ENCODE measurements at places on chromosomes 3 and 15.

GRCh38 chr3:38824349-38824748 is 8.3 kb upstream of the SCN10A start:
- no peak for DNase-seq

DNA sequence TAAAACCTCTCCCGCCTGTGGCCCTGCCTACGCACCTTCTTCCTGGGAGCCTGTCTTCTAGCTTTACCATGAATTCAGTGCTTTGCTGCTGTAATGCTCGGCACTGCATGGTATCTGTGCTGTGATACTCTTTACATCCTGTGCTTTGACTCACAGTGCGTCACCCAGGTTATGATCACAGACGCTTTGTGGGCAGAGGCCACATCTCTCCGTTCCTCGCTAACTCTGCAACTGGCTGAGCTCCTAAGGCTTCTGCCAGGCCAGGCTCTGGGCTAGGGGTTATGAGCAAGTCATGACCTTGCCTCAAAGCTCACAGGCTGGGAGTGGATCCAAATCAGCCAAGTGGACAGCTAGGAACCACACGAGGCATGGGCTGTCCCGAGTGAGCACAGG is 23.2 kb downstream of the SPTBN5 start:
- DNase-seq: no peak

GRCh38 chr3:193620650-193621049 is 27.6 kb downstream of the OPA1 start:
- no peak for DNase-seq

GRCh38 chr3:165523801-165524200 is 313.4 kb downstream of the BCHE start:
- DNase-seq: no peak

GRCh38 chr3:64932666-64933342 is 245.0 kb upstream of the ADAMTS9 start:
- no peak for DNase-seq

DNA sequence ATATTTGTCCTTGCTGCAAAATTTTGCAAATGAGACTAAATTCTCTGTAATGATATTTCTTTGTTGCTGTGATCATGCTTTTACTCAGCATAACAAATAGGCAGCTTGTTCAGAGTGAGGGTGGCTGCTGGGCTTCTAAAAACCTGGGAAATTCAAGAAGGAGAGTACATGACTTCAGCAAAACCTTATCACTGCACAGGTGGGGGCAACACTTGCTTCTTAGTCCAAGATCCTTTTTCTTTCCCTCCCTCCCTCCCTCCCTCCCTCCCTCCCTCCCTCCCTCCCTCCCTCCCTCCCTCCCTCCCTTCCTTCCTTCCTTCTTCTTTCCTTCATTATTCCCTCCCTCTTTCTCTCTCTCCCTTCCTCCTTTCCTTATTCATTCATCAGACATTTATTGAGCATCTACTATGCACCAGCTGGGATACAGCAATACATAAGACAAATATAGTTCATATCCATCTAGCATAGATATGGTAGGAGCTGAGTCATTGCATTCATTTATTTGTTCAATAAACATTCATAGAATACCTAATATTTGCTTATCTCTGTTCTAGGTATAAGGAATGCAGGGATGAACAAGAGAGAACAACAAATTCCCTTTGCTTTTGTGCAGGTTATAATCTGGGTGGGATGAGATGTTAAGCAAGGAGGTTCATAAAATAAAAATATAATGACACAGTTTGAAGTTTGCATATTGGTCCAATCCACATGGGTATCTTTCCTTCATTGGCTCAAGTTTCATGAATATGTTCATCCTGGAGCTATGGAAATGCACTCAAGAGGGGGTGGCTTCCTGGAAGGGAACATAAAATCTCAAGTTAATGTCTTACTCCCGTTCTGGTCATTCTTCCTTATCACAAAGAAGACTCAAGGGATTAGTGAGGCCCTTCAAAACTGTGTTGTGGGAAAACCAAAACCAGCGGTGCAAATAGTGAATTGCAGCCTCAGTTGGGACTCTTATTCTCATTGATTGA is 210.7 kb downstream of the PDCD6IP start:
- DNase-seq: no peak

DNA sequence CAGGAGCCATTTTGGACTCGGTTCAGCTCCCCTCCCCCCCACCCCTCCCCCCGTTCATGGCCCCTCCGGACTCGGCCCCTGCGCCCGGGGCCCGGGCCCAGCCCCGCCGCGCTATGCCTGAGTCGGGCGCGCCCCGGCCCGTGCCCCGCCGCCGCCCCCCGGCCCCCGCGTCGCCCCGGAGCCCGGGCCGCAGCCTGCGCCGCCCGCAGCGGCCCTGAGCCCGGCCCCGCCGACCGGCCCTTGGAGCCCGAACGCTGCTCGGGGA is 155 bp downstream of the ACVR2B start:
- DNase-seq: no peak

DNA sequence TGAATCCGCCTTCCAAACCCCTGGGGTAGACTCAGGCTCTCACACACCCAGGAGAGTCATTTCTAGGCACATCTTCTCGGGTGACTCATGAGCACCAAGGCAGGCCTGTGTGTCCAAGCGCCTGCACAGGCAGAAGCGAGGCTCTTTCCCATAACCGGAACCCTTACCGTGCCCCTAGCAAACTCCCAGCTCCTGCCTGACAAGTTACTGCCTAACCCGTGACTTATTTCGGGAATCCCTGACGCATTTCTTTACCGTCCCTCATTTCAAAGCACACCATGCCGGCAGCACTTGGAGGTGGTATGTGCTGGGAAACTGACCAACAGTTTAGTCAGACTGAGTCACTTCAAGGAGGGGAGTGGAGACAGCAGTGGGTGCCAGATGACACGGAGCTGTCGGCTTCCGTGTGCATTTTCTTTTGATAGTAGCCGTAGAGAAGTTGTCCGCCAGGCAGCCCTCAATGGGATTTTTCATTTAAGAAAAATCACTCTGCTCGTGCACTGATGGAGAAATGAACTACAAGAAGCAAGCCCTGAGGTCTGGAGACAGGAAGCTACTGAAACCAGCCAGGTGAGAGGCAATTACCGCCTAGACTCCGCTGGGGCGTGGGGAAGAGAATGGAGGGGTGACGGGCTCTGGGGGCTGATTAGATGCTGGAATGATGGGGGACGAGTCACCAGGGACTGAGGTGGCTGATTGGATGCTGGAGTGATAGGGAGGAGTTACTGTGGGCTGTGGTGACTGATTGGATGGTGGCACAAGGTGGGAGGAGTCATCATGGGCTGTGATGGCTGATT is 17.3 kb upstream of the HRH1 start:
- DNase-seq: no peak

DNA sequence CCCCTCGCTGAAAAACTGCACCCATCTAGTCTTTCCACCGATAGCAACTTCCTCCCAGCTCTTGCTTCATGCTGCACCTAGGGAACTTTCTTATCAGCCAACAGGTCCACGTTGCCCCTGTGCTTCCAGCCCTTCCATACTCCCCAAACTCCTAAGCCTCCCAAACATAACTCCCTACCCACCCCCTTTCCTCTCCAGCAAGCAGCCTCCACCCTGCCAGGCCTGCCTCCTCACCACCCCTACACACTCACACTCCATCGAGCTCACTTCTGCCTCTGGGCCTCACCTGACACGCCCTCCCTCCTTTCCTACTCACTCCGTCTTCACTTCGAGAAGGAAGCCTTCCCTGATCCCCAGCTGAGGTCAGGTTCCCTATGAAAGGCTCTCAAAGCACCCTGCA is 8.1 kb downstream of the INSYN1 start:
- no peak for DNase-seq

DNA sequence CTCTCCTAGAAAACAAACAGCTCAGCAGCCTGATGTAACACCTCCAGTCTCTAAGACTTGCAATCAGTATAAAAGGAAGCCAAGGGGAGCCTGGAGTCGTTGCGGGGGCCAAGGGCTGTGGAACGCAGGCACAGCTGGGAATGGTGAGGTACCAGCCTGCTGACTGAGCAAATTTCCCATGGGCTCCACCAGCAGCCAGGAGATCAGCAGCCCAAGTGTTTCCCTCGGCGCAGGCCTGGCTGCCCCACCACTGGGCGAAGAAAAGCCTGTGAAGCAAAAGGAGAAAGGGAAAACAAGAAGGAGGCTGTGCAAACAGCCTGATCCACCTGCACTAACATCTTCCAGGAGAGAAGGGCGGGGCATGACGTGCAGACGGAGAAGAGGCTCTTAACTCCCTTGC is 155.3 kb downstream of the SHQ1 start:
- no peak for DNase-seq

DNA sequence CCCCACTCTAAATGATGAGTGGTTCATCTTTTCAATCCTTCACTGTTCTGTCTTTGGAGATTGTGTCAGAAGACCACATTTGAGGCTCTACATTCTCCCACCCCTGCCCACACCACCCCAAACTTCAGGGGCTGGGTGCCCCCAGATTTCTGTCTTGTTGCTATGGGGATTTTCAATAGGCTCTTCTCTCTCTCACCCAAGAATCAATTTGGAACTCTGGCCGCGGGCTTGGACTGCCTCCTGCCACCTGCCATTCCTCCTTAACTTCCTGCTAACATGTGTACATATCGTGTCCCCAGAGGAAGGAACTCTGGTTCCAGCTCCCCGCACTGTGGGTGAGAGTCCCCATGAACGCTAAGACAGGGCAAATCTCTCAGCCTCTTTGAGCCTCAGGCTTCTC is 67.4 kb upstream of the LARS2 start:
- no peak for DNase-seq

- DNase-seq: no peak
Measured at GRCh38 chr15:58611731-58612676, 137.5 kb downstream of the ADAM10 start.

GRCh38 chr3:105847452-105847851 is 21.4 kb downstream of the CBLB start:
- no peak for DNase-seq

DNA sequence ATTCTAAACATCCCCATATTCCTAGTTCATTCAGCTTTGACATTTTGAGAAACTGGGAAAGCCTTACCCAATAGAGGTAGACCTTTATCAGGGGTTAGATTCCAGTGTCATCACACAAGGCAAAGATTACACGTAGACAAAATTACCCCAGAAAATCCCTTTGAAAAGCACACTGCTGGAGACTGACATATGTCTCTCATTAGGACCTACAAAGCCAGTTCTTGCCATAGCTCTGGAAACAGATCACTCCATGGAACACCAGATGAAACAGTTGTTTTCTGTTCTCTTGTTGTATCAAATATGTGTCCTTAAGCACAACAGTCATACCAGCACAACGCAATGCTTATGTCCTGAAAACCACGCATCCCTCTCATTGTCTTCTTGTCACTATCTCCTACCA is 44.7 kb downstream of the RARB start:
- no peak for DNase-seq

GRCh38 chr3:172461530-172462138 is 13.4 kb upstream of the GHSR start:
- no peak for DNase-seq

DNA sequence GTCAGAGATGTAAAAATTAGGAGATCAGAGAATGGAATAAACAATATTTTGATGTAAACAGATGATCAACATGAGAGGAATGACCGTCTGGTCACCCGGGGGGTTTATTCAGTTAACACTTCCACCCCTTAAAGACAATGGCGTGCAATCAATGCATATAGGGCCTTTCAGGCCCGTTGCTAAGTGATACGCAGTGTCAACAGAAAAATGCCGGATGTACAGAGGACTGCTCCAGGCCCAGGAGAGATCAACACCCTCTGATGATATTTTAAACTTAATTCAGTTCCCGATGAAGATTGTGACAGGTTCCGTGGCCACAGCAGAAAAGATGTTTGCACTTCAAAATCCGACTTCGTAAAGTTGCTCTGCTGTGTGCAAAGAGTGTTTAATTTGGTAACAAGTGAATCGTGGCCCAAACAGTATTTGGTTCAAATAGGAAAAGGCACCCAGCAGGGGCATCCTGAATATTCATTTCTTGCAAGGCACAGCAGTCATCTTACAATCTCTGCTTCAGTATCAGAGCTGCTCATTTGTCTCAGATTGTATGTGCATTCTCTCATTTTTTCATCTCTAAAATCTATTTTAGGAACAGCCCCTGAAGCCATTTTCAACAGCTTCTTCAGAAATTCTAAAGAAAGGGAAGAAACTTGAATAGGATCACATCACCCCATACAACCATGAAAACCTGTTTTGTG is 72.6 kb downstream of the FOXB1 start:
- no peak for DNase-seq

GRCh38 chr15:66955871-66956585 is 109.4 kb upstream of the SMAD3 start:
- no peak for DNase-seq

DNA sequence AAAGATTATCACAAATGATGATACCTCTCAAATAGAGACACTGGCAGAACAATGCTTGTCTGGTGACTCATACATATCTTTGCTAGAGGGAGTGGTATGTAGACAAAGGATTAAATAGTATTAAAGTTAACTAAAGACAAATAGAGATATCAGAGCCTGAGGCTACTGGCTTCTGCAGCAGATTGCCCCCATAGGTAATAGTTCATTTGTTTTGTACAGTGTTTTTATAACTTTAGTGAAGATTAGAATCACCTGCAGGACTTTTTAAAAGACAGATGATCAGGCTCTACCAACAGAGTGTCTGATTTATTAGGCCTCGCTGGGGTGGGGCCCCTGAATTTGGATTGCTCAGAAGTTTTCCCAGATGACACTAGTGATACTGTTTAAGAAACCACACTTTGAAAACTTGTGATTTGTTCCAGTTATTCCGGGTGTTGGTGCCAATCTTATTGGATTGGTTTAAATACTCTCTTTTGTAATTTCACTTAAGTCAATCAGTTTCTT is 96.4 kb downstream of the NAALADL2 start:
- no peak for DNase-seq

- DNase-seq: no peak
Measured at GRCh38 chr15:29873264-29873663, 51.0 kb upstream of the TJP1 start.

DNA sequence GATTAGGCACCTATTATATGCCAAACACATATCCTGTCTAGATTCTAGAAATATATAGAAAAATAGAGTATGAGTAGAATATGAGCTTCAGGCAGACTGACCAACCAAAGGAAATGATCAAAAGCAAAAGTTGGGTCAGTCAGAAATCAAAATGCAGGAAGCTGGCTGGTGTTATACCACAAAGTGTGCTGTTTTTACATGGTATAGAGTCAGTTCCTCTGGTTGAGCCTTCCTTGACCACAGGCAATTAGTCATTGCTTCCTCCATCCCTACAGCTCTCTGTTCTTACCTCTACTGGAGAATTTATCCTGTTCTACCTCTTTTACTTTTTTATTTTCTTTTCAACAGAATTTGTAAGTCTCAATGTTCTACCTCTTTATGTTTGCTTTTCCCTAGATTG is 149.8 kb downstream of the TMCO5A start:
- no peak for DNase-seq

- DNase-seq: no peak
Measured at GRCh38 chr3:55521064-55521737, 34.1 kb upstream of the WNT5A start.

- DNase-seq: no peak
Measured at GRCh38 chr3:149625795-149626194, 32.0 kb downstream of the WWTR1 start.

DNA sequence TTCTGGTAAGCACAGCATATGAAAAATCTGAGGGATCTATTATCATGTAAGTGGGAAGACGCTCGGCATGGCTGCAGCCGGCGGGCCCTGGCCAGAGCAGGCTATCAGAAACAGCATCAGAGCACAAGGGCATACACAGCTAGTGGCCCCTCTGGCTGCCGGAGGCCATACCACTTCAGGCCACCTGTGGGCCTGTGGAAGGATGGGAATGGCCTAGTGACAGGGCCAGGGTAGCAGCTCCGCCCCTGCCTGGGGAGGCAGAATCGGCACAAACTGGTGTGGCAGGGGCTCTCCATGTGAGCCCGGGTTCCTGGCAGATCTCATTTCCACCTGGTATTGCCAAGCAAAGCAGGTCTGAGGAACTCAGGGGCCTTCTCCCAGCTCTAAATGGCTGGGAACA is 46.4 kb downstream of the SH3BP5 start:
- DNase-seq: no peak

- DNase-seq: no peak
Measured at GRCh38 chr3:77014226-77014625, 25.7 kb upstream of the ROBO2 start.

Data from left lung (tissue), 14 donors.